Uterine smooth muscle cell (primary cell): ENCODE measurements at places on chromosomes 12 and 14. TPM values are rescaled to one million over a fixed set of nuclear protein-coding genes. Genes with fewer than 3 reads are reported as not detected.

Gene PABPN1
- 105 and 119 TPM in 2 replicates for total RNA-seq

Gene NAV3
- total RNA-seq: 85.5 and 126 TPM in 2 replicates

Gene RFLNA
- 0.33 and 0.50 TPM in 2 replicates for total RNA-seq

Gene RGS6
- total RNA-seq: not detected in 2 replicates

Gene RNASE3
- not detected in 2 replicates for total RNA-seq

Gene NELL2
- total RNA-seq: 0.55 TPM in 1 of 2 replicates, not detected in the other

Gene ACOT6
- 0.12 TPM in 1 of 2 replicates, not detected in the other for total RNA-seq

Gene KRT72
- total RNA-seq: not detected in 2 replicates

Gene PIK3C2G
- total RNA-seq: not detected in 2 replicates

Gene ITGA7
- total RNA-seq: 26.6 and 47.0 TPM in 2 replicates

Gene SERPINA3
- 0.22 and 2.1 TPM in 2 replicates for total RNA-seq

Gene PTHLH
- 0.33 and 0.62 TPM in 2 replicates for total RNA-seq

Gene CIT
- total RNA-seq: 16.4 and 52.7 TPM in 2 replicates

Gene RESF1
- 17.5 and 19.8 TPM in 2 replicates for total RNA-seq

Gene DICER1
- 23.0 and 31.3 TPM in 2 replicates for total RNA-seq

Gene BCL11B
- under 0.01 TPM in 1 of 2 replicates, not detected in the other for total RNA-seq

Gene IL23A
- 0.22 TPM in 1 of 2 replicates, not detected in the other for total RNA-seq

Gene COCH
- total RNA-seq: 0.37 and 1.00 TPM in 2 replicates

Gene CPNE8
- 14.7 and 15.7 TPM in 2 replicates for total RNA-seq

Gene KRT6C
- total RNA-seq: not detected in 2 replicates

Gene ANKRD13A
- 108 and 201 TPM in 2 replicates for total RNA-seq

Gene TAC3
- not detected in 2 replicates for total RNA-seq

Gene NRIP2
- total RNA-seq: under 0.01 and 0.22 TPM in 2 replicates

Gene GPHB5
- total RNA-seq: not detected in 2 replicates

Gene CLEC4C
- total RNA-seq: not detected in 2 replicates

Gene GRIN2B
- total RNA-seq: under 0.01 and 0.22 TPM in 2 replicates

Gene KRT8
- total RNA-seq: 7.7 and 9.7 TPM in 2 replicates

Gene CACNA2D4
- total RNA-seq: 0.33 and 0.87 TPM in 2 replicates

Gene PZP
- not detected in 2 replicates for total RNA-seq

Gene TXNRD1
- total RNA-seq: 863 and 892 TPM in 2 replicates

Gene DIO3
- total RNA-seq: 0.37 TPM in 1 of 2 replicates, not detected in the other

Gene EFS
- total RNA-seq: 5.5 and 7.6 TPM in 2 replicates

Gene TESPA1
- total RNA-seq: not detected in 2 replicates

Gene TPPP2
- total RNA-seq: not detected in 2 replicates

Gene KLRK1
- total RNA-seq: not detected in 2 replicates

Gene SLC35E3
- 3.2 and 6.1 TPM in 2 replicates for total RNA-seq

Gene ANKRD9
- total RNA-seq: 24.9 and 31.7 TPM in 2 replicates

Gene NDRG2
- total RNA-seq: 0.44 and 0.75 TPM in 2 replicates

Gene RERGL
- total RNA-seq: not detected in 2 replicates
